OCI-LY7 (cell line): ENCODE measurements at places on chromosomes 6 and 20.

GRCh38 chr6:26332843-26333242, 32.2 kb upstream of the BTN3A2 start:
- no peak for DNase-seq

- no peak for DNase-seq
Measured at GRCh38 chr6:12066297-12066696, 54.2 kb downstream of the HIVEP1 start.

- DNase-seq = no peak
Measured at GRCh38 chr6:103184776-103185175, 1674.9 kb downstream of the HACE1 start.

GRCh38 chr6:167797011-167797471, 29.7 kb upstream of the AFDN start:
- DNase-seq = no peak

GRCh38 chr6:125899726-125900182, 56.8 kb upstream of the HINT3 start:
- no peak for DNase-seq

- DNase-seq = no peak
Measured at GRCh38 chr6:29553268-29554057, 6.1 kb downstream of the UBD start.

DNA sequence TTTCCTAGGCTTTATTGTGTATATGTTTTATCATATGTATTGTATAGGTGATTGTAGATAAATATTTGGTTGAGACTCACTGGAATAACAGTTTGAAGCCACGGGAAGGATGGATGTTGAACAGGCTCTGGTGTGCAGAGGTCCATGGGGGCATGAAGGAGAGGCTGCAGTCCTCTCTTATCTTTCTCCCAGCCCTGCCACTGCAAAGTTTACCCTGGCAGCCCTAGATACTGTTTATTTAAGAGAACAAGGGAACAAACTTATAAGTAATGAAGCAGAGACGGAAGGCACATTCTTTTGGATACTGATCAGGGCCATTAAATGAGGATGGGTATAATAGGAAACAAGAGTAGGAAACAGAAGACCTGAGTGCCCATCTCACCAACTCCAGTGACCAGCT, 103.6 kb upstream of the SCGN start:
- DNase-seq = no peak

DNA sequence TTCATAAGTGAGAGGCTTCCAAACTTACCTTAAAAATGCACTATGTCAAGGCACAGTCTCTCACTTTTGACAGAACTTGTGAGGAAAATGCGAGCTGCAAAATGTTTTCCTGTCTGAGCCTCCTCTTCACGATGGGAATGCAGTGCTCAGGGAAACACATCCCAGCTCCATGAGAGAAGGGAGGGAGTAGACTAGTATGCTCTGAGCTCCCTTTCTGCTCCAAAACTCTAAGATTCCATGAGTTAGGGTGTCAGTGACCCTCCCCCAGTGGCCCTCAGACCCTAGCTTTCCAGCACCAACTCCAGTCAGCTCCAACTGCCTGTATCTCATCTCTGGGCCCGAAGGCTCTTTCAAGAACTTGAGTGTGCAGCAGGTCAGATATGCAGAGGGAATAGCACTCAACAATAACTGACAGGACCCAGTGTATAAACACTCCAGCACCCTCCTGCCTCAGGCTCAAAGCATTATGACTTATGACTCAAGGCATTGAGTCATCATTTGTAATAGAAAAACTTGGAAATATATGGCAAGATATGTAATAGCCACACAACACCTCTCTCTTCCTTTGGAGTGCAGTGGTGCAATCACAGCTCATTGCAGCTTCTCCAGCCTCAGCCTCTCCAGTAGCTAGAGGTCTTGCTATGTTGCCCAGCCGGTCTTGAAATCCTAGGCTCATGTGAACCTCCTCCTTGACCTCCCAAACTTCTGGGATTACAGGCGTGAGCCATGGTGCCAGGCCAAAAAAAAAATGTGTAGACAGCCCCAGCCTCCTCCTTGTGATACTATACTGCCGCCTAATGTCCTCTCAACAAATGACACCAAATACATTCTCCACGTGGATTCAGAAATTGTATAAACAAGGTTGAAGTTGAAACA, 16.7 kb upstream of the ENTPD6 start:
- peak; percentile 37 for DNase-seq

- DNase-seq = no peak
Measured at GRCh38 chr6:100944644-100945043, 63.5 kb upstream of the ASCC3 start.

DNA sequence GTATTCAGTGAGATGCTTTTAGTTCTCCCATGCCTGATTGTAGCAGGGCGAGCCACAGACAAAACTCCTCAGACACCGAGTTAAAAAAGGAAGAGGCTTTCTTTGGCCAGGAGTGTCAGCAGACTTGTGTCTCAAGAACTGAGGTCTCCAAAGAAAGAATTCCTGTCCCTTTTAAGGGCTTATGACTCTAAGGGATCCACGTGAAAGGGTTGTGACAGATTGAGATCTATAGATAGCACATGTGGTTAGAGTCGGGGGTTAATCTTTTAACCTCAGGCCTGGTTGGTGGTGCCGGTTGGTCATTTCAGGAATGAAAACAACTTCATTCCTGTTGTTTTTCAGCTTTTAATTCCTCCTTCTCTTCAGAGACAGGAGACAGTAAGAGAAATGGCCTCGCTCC, 168.8 kb upstream of the GRIK2 start:
- no peak for DNase-seq

GRCh38 chr6:132675749-132676148, 16.8 kb upstream of the TAAR1 start:
- DNase-seq = no peak

DNA sequence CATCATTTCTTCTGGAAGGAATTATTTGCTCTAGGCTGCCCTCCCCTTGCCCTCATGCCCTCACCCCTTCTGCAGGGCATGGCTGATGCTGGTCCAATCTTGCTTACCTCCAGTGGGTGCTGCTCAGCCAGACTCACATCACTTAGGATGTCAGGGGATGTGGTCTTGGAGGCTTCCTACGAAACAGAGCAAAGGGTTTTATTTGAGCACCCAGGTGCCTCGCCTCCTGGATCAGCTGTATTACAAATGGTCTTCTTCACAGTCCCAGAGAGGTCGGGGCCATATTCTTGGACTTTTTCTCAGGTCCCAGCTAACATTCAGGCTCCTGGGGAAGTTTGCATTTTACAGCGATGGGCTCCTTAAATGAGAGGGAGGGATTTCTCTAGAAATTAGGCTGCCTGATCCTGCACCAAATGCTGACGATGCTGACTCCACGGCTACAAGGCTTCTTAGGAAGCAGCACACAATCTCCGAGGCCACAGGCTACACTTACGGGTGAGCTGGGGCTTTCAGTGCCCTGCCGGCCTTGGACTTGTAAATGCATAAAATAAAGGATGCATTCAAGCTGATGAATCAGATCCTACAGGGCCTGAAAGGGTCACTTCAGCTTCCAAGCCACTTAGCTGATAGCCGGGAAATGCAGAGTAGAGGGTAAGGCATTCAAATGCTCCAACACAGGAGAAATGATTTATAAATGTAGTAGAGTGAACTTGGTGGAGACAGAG, 159.8 kb upstream of the ECI2 start:
- DNase-seq = no peak
